ENCODE measurements at places on chromosomes 1 and 21.

DNA sequence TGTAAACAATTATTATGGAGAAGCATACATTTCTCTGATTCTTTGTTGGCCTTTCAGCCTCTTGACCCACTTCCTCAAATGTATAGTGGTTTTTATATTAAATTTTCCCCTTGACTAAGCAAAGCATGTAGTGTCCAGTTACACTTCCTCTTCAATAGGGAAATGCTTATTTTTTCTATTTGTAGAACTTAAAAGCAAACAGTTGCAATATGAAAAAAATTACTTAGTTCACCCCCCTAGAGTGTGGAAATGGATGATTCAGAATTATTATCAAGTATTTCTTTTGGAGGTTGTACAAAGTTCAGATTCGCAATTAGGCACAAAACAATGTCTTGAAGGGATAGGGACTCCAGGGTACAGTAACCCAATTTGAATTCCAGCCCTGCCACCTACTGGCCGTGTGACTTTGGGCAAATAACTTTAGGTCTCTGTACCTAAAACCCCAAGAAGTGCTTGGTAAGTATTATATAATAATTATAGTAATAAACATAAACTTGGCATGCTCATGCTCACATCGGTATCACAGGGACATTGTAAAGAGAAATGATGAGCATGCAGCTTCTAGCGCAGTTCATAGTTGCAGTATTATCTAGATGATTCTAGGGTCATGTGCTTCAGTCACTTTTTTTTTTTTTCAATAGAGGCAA, 28.6 kb upstream of the IFNGR2 start:
- DNase-seq: no peak

DNA sequence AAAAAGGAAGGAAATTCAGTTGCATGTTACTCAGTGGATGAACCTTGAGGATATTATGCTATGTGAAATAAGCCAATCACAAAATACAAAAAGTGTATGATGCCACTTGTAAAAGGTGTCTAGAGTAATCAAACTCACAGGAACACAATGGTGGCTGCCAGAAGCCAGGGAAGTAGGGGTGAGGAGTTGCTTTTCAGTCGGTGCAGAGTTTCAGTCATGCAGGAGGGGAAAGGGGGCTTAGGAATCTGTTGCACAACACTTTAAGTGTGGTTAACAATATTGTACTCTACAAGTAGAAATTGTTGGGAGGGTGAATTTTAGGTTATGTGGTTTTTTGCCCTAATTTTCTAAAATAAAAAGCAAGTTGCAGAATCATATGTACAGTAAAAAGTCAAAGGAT, 184.2 kb upstream of the RAB4A start:
- DNase-seq: no peak

- no peak for DNase-seq
These were observed 49.0 kb upstream of the TSPAN2 start for GRCh38 chr1:115138271-115138670.

DNA sequence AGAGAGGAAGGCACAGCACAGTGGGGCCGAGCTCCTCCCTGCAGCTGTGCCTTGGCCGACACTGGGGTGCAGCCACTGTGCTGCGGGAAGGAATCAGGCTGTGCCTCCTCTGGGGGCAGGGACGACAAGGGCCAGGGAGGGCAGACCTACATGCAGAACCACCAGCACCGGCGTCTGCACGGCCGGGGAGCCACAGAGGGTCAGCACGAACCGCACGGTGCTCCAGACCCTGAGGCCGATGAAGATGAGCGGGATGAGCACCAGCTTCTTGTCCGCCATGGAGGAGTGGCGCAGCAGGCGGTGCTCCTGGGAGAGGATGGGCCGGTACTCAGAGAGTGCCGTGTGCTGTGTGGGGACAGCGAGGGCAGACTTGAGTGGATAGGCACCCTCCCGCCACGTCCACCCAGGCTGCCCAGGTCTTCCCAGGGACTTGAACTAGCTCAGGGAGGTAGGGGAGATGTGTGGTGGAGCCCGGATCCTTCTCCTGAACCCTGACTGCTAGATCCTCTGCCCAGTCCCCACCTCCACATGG, 23.5 kb downstream of the GPR157 start:
- no peak for DNase-seq

DNA sequence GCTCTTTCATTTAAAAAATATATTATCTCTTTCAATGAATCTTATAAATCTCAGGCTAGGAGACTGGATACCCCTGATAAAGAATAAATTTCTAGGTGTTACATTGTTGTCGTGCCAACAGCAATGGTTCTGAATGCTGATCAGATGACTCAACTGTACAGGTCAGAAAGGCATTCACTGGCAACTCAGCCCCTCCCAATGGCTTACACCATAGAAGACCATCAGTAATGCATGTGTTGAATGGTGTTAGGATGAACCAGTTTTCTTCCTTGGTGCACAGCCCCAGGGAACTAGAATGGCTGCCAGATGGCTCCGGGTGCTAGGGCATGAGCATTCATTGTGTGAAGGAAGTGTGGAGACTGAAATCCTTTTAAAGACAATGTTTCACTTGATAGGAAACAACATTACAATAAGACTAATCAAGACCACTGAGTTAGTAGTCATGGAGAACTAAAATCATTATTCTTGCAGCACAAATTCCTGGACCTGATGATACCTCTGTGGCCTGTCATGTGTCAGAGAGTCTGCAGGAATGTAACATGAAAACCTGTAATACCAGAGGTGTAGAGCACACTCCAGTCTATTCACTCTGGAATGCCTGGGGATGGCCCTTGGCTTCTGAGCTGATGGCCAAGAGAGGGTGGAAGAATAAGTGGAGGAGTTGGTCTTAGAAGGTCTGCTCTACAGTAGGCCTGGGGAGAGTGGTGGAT, 187.7 kb upstream of the LMO4 start:
- DNase-seq: no peak
